Muscle of back (tissue), 13 donors: ENCODE measurements at places on chromosomes 12 and 14. TPM values are rescaled to one million over a fixed set of nuclear protein-coding genes. Genes with fewer than 3 reads are reported as not detected.
A peak's percentile ranks its signal among the peaks of the same experiment; 100 is the strongest.

DNA sequence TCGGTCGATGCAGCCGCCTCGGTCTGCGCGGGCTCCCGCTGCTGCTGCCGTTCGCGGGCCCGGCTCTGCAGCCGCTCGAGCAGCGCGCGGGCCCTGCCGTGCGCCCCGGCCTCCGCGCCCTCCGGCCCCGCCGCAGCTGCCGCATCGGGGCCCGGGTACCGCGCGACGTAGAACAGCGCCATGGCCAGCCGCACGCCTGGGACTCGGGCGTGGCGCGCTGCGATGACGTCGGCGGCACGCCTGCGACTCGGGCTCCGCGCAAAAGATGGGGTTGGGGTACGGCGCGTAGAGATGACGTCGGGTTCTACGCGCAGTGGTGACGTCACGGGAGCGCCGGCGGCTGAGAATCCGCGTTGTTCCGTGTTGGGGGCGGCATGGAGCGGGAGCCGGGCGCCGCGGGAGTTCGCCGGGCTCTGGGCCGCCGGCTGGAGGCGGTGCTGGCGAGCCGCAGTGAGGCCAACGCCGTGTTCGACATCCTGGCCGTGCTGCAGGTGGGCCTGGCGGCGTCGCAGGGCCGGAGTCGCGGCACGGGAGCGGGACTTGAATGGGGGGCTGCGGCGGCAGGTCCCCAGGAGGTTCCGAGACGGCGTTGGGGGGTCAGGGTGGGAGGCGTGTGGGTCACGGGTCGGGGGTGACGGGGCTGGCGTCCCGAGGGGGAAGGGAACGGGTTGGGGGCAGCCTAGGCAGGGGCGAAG, at the start of the genes DDX51 and NOC4L:
DDX51 (minus strand) TSS at position 205 of the 695 bp plus-strand sequence; CDS start at position 182, 23 bp downstream.
NOC4L (plus strand) TSS at position 343 of the 695 bp plus-strand sequence; CDS start at position 375, 32 bp downstream.
- DNase-seq = peak; percentile 95

DNA sequence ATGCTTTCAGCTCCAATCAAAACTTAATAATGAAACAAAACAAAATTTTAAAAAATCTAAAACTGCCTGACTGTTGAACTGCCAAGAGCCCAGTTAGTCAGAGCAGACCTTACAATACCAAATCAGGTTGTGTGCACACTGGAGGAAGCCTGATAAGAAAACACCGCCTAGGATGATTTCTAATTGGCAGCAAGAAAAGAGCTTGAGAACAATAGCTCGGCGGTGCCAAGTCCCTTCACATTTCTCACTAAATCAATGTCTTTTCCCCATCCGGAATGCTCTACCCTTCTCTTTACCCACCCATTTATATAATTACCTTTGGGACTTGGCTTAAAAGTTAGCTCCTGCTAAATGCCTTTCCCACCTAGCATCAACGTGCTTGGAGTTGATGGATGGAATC, 256.7 kb downstream of the C12orf75 start:
- no peak for DNase-seq

GRCh38 chr12:77493302-77494168, 337.2 kb upstream of the NAV3 start:
- peak; percentile 4 for DNase-seq

GRCh38 chr12:22993609-22994315, 368.8 kb downstream of the ETNK1 start:
- DNase-seq = no peak

GRCh38 chr12:100491104-100491503, 17.4 kb downstream of the NR1H4 start:
- DNase-seq = no peak

DNA sequence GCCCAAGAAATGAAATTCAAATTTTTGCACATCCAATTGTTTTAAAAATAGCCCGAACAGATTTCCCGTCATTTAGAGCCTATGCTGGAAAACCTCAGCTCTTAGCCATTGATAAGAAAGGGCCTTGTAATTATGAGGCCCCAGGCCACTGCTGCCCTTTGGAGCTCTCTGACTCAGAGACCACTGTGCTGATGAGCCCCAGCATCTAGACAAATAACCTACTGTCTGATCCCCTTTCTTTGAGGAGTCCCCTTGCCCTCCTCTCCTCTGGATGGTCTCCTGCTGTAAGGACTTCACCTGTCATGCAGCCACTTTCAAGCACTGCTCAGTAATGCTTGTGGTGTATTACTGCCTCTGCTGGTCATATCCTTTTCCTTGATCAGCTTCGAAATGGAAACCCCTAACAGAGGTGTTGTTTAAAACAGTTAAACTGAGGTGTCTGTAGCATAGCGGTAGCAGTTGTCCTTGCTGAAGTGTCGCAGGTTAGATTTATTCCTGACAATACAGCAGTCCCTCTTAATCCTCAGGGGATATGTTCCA, 159.9 kb upstream of the SRRM4 start:
- no peak for DNase-seq

DNA sequence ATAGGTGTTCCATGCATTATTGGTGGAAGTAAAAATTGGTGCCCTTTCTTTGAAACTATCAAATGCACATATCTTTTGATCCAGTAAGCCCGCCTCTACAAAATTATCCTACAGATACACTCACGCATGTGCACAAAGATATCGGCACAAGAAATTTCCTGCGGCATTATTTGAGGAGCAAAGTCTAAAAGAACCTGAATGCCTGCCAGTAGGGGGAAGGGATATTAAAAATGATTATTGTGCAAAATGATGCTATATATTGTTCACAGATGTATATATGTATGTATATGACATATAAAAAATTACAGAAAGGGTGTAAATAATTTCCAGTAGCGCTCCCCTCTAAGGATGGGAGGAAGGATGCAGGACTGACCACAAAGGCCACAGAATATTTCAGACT, 24.7 kb upstream of the ADIPOR2 start:
- DNase-seq = no peak

SSPN gene
- polyA plus RNA-seq = 132 TPM

MSI1 gene
- 3.2 TPM for polyA plus RNA-seq

MAP4K5 gene
- 34.5 TPM for polyA plus RNA-seq

GRCh38 chr12:6183689-6184428, 16.3 kb upstream of the CD9 start:
- no peak for DNase-seq

DNA sequence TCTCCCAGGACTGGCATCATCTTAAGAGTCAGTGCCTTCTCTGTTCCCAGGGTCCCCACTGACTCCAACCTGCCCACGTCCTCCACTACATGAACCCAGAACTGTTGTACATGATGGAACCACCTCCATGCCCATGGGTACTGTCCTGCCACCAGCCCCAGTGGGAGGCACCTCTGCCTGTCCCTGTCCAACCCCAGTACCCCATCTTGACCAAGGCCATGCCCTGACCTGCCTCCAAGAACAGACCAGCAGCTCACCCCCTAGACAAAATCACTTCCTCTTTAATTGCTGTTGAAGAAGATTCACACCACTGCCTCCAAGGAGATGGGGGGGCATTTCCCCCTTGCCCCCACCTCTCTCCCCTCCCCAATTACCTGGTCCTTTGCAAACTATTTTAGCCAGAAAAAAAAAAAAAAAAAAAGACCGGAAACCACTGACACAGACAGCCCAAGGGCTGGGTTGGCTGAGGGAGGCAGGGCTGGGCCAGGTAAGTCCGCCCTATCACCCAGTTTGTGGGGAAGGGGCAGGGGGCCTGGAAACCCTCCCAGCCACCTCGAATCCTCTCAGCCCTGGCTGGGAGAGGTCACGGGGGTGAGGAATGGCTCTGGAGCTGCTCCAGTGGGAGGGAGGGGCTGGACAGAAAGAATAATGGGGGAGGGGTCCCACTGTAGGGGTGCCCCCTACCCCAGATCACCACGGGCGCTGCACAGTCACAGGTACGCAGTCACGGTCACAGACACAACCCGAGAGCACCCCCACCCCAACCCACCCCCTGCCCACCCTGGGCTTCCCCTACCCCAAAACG, 13.4 kb downstream of the AGAP2 start:
- DNase-seq = peak; percentile 4

PIGH gene
- polyA plus RNA-seq = 12.2 TPM

FGF6 gene
- 28.2 TPM for polyA plus RNA-seq

DNA sequence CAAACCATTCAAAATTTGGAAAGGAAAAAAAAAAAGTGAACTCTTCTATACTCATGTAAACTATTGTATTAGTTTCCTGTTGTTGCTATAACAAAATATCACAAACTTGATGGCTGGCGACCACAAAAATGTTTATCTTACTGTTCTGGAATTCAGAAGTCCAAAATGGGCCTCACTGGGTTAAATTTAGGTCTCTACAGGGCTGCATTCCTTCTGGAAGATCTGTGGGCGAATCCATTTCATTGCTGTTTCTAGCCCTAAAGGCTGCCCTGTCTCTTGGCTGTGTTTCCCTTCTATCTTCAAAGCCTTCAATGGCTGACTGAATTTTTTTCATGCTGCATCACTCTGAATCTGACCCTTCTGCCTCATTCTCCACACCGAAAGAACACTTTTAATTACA, 105.1 kb upstream of the NAV3 start:
- peak; percentile 54 for DNase-seq

C12orf42 gene
- polyA plus RNA-seq = 2.2 TPM

NRL gene
- polyA plus RNA-seq = 1.1 TPM

SLC25A21 gene
- polyA plus RNA-seq = 1.5 TPM

ZFYVE1 gene
- 11.5 TPM for polyA plus RNA-seq

LRRK2 gene
- polyA plus RNA-seq = 6.2 TPM
